CD8-positive, alpha-beta memory T cell (primary cell): ENCODE measurements at places on chromosomes 12 and 14. TPM values are rescaled to one million over a fixed set of nuclear protein-coding genes. Genes with fewer than 3 reads are reported as not detected.

CALCOCO1 gene
- 73.9 TPM for polyA plus RNA-seq

SYNDIG1L gene
- polyA plus RNA-seq, result not detected

ST8SIA1 gene
- polyA plus RNA-seq, result 4.5 TPM

G2E3 gene
- 18.2 TPM for polyA plus RNA-seq

ZNF641 gene
- polyA plus RNA-seq, result 16.3 TPM

RERGL gene
- polyA plus RNA-seq, result not detected

CLSTN3 gene
- polyA plus RNA-seq, result 7.7 TPM

HCAR3 gene
- not detected for polyA plus RNA-seq

LRRC43 gene
- 0.25 TPM for polyA plus RNA-seq

ADCY4 gene
- 0.64 TPM for polyA plus RNA-seq

KCNK10 gene
- not detected for polyA plus RNA-seq

MFAP5 gene
- not detected for polyA plus RNA-seq
